ENCODE measurements at places on chromosomes 1 and 21.
A peak's percentile ranks its signal among the peaks of the same experiment; 100 is the strongest.

- DNase-seq: no peak
Measured at GRCh38 chr1:115670476-115671175, 28.9 kb downstream of the VANGL1 start.

DNA sequence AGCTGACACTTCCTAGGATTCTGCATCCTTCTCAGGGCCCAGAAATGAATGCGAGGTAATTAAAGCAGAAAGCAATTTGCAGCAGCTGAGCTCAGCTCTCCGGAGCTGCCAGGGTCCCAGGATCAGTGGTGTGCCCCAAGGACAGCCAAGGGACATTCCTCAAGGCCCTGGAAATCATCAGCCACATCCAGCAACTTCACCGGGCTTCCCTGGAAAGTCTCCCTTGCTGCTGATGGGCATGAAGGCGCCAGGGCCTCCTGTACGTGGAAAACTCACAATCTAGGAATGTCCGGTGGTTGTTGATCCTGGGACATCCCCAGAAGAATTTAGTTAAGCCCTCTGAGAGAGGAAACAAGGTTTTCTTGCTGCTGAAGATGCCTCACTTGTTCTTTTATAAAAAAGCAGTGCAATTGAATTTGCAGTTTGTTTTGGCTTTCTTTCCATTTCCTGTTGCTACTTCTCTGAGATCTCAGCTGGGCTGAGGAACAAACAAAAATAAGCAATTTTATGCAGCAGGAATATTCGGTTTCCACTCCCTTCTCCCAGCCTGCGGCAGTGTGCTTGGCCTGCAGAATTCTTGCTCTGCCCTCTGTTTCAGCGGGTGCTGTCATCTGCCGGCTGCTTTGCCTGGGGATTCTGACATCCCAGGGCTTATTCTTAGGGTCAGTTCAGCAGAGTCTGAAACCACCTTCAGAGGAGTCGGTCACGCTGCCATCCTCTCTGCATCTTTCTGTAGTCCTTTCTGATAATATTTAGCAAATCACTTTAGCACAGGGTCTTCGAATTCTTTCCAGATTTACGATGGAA, 85.9 kb downstream of the TCP10L start:
- DNase-seq: no peak

- no peak for DNase-seq
Measured at GRCh38 chr1:19140465-19140864, 69.6 kb downstream of the UBR4 start.

DNA sequence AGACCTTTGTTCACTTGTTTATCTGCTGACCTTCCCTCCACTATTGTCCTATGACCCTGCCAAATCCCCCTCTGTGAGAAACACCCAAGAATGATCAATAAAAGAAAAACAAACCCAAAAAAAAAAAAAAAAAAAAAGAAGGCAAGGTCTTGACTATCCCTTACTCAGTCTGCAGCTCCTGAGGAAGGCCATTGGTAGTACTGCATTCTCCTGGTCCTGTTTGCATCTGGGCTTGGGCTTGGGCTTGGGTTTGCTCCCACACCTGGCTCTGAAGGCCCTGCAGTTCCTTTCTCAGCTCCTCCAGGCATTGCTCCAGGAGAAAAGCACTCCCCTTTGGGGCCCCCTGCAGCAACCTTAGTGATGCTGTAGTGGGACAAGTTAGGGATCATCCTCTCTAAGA, 1.6 kb downstream of the CCDC163 start:
- DNase-seq: no peak

DNA sequence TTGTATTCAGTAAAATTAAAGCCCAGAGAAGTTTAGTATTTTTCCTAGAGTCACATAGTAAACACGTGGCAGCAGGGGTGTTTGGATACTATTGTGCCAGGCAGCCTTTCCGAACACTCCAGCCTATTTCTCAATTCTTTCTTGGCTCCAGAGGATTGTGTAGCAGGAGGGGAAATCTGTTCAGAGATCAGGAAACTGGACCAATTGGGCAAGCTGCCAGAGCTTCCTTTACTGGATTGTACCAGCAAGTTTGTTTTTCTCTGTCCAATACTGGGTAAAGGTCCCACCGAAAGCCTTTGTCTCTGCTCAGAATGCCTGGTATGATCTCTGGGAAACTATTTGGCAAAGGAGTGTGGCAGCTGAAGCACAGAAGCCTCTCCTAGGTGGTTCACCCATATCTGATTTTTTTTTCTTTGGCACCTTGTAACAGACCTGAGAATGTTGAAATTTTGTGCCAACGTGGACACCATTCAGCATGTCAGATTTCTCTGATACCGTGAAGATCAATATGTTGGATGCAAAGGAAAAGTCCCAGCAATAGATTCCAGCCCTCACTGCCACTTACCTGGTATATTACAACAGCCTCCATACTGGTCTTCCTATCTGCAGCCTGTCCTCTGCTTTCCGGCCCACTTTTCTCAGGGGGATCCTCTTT, 126.2 kb downstream of the FGGY start:
- DNase-seq: peak; percentile 40

GRCh38 chr1:248906753-248907661, 972 bp downstream of the PGBD2 start:
- no peak for DNase-seq

- DNase-seq: no peak
Measured at GRCh38 chr1:153364766-153365666, 7.4 kb downstream of the S100A9 start.

- no peak for DNase-seq
Measured at GRCh38 chr1:25458541-25459298, 28.0 kb downstream of the MACO1 start.

GRCh38 chr1:24151175-24151533, 8.2 kb upstream of the IL22RA1 start:
- DNase-seq: no peak
